ENCODE measurements at places on chromosomes 2 and 18.

DNA sequence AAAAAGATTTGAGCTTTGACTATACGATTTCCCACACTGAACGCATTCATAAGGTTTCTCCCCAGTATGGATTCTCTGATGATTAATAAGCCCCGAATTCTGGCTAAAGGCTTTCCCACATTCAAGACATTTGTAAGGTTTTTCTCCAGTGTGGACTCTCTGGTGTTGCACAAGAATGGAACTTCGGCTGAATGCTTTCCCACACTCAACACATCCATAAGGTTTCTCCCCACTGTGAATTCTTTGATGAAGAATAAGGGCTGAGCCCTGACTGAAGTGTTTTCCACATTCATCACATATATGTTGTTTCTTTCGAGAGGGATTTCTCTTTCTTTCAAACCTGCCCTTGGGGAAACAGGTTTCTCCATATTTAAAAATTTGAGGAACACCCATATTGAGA is 6.9 kb downstream of the ZNF24 start:
- no peak for DNase-seq

- DNase-seq = no peak
These were observed 36.4 kb upstream of the PXDN start for GRCh38 chr2:1780693-1781092.

DNA sequence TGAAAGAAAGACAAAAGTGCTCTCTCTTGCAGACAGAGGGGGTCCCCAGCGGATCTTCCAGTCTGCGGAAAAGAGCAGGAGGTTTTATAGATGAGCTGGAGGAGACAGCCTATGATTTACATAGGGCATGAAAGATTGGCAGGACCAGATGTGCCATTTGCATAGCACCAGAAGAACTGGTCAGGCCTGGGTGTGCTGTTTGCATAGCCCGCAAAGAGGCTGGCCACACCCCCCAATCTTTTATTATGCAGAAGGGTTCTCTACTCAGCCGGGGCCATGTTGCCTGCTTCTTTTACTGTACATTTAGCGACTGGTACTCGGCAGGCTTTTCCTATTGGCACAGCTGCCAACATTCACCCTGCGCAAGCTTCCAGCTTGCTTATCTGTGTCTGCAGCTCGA is 317.6 kb downstream of the GALR1 start:
- DNase-seq = no peak

- DNase-seq = no peak
These were observed 4.7 kb upstream of the TTN start for GRCh38 chr2:178811901-178812300.

DNA sequence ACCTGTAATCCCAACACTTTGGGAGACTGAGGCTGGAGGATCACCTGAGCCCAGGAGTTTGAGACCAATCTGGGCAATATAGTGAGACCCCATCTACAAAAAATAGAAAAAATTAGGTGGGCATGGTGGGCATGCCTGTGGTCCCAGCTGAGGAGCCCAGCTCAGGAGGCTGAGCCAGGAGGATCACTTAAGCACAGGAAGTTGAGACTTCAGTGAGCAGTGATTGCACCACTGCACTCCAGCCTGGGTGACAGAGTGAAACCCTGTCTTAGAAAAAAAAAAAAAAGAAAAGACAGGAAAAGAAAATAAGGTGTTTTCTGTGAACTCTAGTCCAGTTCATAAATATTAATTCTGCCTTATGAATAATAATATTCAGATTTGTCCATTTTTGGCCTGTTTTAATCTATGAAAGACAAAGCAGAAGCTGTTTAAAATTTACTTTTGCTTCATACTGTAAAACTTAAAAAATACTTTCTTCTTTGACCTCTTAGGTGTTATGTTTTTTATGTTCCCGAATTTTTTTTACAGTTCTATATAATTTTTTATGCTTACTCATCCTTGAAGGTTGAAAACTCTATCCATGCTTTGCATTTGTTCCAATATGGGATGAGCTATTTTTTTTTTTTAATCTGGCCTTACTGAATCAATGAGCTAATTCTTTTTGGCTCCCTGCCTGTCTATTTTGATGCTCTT is 8.4 kb upstream of the ANXA4 start:
- no peak for DNase-seq

- no peak for DNase-seq
These were observed 11.8 kb downstream of the MAPRE3 start for GRCh38 chr2:26982102-26982742.

DNA sequence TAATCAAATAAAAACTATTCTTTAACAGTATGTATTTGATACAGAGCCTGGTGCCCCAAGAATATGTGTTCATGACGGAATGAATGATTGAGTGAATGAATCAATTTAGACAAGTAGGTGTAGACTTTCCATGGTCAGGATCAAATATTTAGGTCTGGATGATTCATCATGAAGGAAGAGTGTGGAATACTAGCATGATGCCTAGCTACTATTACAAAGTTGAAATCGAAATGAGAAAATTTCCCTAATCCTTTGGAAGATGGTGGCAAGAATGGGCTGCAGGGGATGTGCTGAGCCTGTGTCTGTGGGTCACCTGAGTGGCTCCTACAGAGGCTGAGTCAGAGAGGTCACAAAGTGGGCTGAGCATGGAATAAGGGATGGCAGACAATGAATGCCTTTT is 3.1 kb upstream of the MALT1 start:
- no peak for DNase-seq

- no peak for DNase-seq
These were observed 59.0 kb downstream of the TMEM247 start for GRCh38 chr2:46538393-46538792.

DNA sequence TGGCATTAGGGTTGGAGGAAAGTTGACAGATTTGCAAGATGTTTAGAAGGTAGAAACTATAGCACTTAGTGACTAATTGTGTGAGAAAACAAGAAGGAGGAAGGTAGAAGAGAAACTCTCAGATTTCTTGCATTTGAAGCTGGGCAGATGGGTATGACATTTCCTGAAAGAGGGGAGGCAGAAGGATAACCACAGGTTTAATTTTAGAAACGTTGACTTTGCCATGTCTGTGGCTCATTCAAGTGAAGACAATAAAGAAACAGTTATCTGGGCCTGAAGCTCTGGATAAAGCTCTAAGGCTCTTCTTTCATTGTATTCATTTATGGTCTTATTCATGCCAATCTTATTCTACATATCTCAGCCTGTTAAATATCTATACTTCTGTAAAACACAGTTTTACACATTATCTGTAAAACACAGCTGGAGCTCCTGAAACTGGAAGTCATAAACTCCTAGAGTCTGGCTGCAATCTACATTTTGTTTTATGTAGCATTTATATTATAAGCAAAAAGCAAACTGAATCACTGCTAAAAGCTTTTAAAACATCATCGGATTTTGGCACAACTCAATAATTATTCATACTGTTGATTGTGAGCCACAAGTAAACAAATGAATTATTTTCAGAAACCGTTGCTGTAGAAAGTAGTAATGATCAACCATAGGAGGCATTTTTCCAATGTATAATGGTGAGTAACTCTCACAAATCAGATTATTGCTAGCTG is 138.5 kb downstream of the RIT2 start:
- no peak for DNase-seq

DNA sequence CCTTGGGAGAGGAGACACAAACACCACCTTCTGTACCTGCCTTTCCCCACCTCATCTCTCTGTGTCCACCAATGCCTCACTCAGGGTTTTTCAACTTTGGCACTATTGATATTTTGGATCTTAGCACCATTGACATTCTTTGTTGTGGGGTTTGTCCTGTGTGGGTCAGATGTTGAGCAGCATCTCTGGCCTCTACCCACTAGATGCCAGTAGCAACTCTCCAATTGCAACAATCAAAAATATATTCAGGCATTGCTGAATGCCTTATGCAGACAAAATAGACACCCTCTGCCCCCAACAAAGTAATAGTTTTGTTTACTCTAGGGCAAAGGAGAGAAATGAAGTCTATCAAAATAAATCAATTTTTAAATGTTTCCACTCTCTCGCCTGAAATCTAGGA is 1384.3 kb upstream of the NXPH2 start:
- no peak for DNase-seq

- no peak for DNase-seq
These were observed 103.4 kb downstream of the ALMS1 start for GRCh38 chr2:73489053-73489452.

GRCh38 chr2:62569907-62570841 is 64.2 kb upstream of the TMEM17 start:
- no peak for DNase-seq

- no peak for DNase-seq
These were observed 107.6 kb downstream of the FBXO15 start for GRCh38 chr18:74040008-74040407.

DNA sequence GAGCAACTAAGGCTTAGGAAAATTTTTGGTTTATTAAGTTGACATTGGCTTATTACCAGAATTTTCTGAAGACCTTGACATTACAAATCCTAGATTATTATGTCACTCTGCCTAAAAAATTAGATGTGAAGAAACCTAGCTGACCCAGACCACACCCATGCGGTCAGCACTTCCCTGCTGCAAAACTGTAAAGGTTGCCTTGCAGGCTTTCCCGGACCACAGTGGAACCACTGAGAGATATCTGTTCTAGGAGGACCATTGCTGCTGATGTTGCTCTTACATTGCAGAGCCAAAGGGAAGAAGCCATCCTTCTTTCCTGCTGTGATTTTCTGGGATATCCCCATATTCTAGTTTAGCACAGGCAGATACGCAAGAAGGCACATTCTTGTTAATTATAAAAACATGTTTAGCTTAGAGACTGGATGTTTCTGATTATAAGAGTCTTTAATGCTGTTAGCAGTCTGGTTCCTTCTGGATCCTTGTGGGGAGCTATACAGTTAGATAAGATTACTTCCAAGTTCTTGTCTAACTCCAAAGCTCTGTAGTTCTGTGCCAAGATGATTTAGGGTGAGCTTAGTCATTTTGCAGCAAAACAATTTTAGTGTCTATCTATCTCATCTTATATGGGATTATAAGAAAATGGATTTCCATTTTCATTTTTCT is 70.2 kb downstream of the AOX1 start:
- DNase-seq = no peak

GRCh38 chr2:20453087-20453486 is 6.2 kb downstream of the RHOB start:
- no peak for DNase-seq

DNA sequence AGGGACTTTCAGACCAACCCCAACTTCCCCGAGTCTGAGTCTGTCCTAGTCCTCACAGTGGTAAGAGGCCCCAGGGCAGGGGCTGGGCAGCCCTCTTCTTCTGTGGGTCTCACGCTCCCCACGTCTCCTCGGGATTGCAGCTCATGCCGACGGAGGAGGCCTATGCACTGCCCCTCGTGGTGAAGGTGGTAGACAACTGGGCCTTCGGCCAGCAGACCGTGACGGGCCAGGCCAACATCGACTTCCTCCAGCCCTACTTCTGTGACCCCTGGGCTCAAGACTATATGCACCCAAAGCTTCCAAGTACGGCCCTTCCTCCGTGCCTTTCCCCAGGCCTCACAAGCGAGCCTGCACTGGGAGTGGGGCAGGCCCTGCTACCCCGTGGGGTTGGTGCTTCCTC is 44.3 kb downstream of the LMAN2L start:
- DNase-seq = no peak

DNA sequence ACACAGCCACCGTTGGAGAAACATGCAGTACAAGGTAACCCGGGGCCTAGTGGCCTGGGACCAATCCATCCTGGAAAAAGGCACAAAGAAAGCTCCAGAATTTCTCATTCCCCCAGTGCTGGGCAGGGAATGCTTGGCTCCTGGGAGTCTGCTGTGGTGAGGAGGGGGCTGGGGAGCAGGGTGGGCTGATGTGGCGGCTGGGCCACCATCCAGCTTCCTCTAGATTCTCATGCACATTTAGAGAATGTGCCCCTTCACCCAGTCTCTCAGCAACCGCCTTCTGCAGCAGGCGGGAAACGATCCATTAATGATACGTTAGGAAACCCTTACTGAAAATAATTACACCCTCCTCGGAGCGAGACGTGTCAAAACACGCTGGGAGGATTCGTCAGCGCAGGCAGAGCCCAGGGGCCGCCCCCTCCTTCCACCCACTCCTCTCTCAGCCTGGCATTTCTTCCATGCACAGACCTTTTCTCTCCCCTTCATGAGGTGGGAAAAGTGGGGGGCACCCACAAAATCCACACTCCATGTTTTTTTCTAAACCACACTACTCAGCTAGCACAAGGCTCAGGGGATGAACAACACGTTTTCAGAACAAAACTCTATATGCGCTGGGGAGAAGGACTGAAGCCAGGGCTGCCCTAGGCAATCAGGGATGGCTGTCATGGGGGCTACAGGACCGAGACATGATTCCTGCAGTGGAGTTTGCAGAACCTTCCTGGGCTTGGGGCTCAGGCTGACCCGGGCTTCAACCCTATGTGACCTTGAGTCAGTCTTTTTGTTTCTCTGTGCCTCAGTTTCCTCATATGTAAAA is 56.1 kb upstream of the SMAD7 start:
- DNase-seq = no peak

GRCh38 chr2:62144689-62145477 is 51.0 kb upstream of the B3GNT2 start:
- DNase-seq = no peak

- no peak for DNase-seq
These were observed 29.8 kb downstream of the PXDN start for GRCh38 chr2:1714291-1715064.

DNA sequence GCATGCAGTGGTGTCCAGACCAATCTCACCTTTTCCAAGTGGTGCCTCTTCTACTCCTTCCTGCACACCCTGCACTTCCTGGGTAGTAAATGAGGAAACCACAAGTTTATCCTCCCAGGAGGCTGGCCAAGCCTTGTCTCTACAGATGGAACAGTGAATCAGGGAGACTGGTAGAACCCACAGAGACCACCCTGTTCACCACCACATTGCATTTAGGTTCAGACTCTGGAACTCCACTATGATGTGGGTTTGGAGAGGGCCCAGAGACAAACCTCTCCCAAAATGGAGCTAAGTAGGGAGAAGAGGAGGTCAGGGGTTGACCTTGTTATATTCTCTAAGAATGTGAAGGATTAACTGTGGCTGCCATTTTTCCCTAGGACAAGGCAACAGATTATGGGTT is 102.8 kb upstream of the FZD7 start:
- DNase-seq = no peak

- no peak for DNase-seq
These were observed 8.7 kb upstream of the RPRD1A start for GRCh38 chr18:36075862-36076587.

DNA sequence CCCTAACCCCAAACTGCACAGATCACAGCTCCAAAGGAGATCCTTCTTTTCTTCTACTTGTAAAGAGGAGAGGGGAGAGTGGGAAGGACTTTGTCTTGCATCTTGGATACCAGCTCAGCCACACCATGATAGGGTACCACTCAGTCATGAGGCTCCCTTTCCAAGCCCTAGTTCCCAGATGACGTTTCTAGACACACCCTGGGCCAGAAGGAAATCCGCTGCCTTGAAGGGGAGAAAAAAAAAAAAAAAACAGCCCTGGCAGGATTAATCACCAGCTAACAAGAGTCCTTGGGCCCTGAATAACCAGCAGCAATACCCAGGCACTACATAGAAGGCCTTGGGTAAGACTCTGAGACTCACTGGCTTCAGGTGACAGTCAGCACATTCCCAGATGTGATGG is 36.9 kb downstream of the ST8SIA3 start:
- DNase-seq = no peak

DNA sequence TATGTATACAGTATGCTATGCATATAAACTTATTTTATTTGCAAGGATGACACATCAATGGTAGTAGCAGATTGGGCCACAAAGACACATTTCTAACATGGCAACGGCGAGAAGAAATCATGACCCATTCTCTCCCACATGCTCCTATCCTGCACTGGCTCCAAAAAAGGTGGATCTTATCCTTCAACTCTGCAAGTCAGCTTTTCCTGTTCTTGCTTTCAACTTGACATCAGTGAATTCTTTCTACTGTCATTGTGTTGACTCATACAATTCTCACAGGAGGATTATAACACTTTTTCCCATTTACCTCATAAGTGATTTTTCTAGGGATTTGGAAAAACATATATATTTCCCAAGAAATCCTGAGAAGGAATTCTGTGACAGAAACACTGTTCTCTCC is 53.1 kb downstream of the ACVR1 start:
- no peak for DNase-seq

Data from iPS DF 6.9 (cell line).